ENCODE measurements at places on chromosomes 3 and 15. TPM values are rescaled to one million over a fixed set of nuclear protein-coding genes. Genes with fewer than 3 reads are reported as not detected.

TGM5 gene
- polyA plus RNA-seq = not detected

ISLR gene
- 13.7 TPM for polyA plus RNA-seq

RBP2 gene
- polyA plus RNA-seq = not detected

TM6SF1 gene
- 2.7 TPM for polyA plus RNA-seq

PRRT3 gene
- polyA plus RNA-seq = 8.4 TPM

NAALADL2 gene
- polyA plus RNA-seq = 0.80 TPM

MAGI1 gene
- 6.5 TPM for polyA plus RNA-seq

RHCG gene
- polyA plus RNA-seq = 4.0 TPM

FAM219B gene
- polyA plus RNA-seq = 44.5 TPM

IFT122 gene
- polyA plus RNA-seq = 39.4 TPM

FOXL2 gene
- not detected for polyA plus RNA-seq

AHSG gene
- not detected for polyA plus RNA-seq

CSPG5 gene
- 32.3 TPM for polyA plus RNA-seq

CHRNA5 gene
- polyA plus RNA-seq = 3.9 TPM

OSTN gene
- not detected for polyA plus RNA-seq

DAPK2 gene
- polyA plus RNA-seq = 5.1 TPM

ILDR1 gene
- 1.2 TPM for polyA plus RNA-seq

GP5 gene
- polyA plus RNA-seq = not detected

SH3GL3 gene
- 16.8 TPM for polyA plus RNA-seq

ACP3 gene
- polyA plus RNA-seq = 0.76 TPM

BUB1B gene
- 22.6 TPM for polyA plus RNA-seq

KNL1 gene
- 4.8 TPM for polyA plus RNA-seq

C3orf80 gene
- 1.1 TPM for polyA plus RNA-seq

PLSCR4 gene
- 6.6 TPM for polyA plus RNA-seq

LOXL1 gene
- polyA plus RNA-seq = 6.0 TPM

CFAP161 gene
- 0.20 TPM for polyA plus RNA-seq

DNASE1L3 gene
- polyA plus RNA-seq = 0.80 TPM

TRIM71 gene
- polyA plus RNA-seq = 0.10 TPM

ACTRT3 gene
- polyA plus RNA-seq = 0.37 TPM

TRIM42 gene
- polyA plus RNA-seq = not detected

IL17RD gene
- 6.1 TPM for polyA plus RNA-seq

TIPARP gene
- 10.7 TPM for polyA plus RNA-seq

WDR76 gene
- 19.0 TPM for polyA plus RNA-seq

SPINK8 gene
- 1.4 TPM for polyA plus RNA-seq

IMP3 gene
- 48.7 TPM for polyA plus RNA-seq

ADAMTS7 gene
- polyA plus RNA-seq = 0.97 TPM

CCDC54 gene
- polyA plus RNA-seq = not detected

PXYLP1 gene
- 21.3 TPM for polyA plus RNA-seq

TTC21A gene
- polyA plus RNA-seq = 1.7 TPM

CELF6 gene
- 8.6 TPM for polyA plus RNA-seq
